ENCODE measurements at places on chromosomes 13 and 19. TPM values are rescaled to one million over a fixed set of nuclear protein-coding genes. Genes with fewer than 3 reads are reported as not detected.

Gene ZNF763
- total RNA-seq = 0.51 TPM

Gene LILRB1
- not detected for total RNA-seq

Gene JAK3
- total RNA-seq = 226 TPM

Gene GPR108
- 97.7 TPM for total RNA-seq

Gene CA11
- total RNA-seq = 12.5 TPM

Gene MCF2L
- total RNA-seq = 0.09 TPM

Gene PLK5
- total RNA-seq = not detected

Gene LDLR
- 129 TPM for total RNA-seq

Gene MKNK2
- 169 TPM for total RNA-seq

Gene GIPC3
- total RNA-seq = 0.36 TPM

Gene ZNF835
- 0.43 TPM for total RNA-seq

Gene CILP2
- 0.14 TPM for total RNA-seq

Gene SIGLEC14
- not detected for total RNA-seq

Gene SIGLEC8
- 0.09 TPM for total RNA-seq

Gene RHPN2
- total RNA-seq = 6.2 TPM

Gene PALM3
- total RNA-seq = not detected

Gene HCST
- 46.1 TPM for total RNA-seq

Gene NLRP9
- not detected for total RNA-seq

Gene SELENOV
- not detected for total RNA-seq
